ENCODE measurements at places on chromosomes 3 and 15.
A peak's percentile ranks its signal among the peaks of the same experiment; 100 is the strongest.

GRCh38 chr3:148950806-148951205 lies 40.5 kb upstream of the GYG1 start:
- no peak for DNase-seq

DNA sequence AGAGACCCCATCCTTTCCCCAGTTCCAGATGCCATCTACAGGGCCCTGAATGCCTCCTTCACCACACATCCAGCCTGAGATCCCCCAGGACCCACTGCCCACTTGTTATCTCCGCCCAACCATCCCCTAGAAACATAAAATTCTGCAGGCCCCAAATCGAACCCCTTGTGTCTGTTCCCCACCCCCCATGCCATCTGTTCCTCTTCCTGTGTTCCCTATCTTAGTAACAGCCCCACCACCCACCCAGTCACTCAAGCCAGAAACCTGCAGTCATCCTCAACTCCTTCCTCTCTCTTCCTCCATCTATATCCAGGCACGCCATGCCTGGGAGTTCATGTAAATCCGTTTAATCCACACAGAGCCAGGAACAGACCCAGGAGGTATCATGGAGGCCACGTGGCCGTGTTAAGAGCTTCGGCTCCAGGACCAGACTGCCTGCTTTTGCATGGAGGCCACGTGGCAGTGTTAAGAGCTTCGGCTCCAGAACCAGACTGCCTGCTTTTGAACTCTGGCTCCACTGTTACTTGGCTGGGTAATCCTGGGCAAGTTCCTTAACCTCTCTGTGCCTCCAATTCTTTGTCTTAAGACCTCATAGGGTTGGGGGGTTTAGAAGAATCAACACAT lies 4.8 kb downstream of the CSRNP1 start:
- DNase-seq: peak; percentile 61

DNA sequence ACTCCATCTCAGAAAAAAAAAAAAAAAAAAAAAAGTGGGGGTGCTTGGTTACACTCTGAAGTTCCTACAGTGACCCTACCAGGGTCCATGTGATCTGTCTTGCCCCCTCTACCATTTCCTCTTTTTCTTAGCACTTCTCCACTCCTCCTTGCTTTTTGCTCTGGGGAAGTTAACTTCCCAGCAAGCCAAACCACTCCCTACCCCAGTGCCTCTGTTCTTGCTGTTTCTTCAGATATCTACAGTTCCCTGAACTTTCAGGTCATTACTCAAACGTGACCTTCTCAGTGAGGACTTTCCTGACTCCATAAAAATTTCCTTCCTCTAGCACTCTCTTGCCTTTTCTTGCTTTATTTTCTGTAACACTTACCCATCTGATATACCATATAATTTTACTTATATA lies 61.1 kb upstream of the GCNT3 start:
- DNase-seq: no peak

DNA sequence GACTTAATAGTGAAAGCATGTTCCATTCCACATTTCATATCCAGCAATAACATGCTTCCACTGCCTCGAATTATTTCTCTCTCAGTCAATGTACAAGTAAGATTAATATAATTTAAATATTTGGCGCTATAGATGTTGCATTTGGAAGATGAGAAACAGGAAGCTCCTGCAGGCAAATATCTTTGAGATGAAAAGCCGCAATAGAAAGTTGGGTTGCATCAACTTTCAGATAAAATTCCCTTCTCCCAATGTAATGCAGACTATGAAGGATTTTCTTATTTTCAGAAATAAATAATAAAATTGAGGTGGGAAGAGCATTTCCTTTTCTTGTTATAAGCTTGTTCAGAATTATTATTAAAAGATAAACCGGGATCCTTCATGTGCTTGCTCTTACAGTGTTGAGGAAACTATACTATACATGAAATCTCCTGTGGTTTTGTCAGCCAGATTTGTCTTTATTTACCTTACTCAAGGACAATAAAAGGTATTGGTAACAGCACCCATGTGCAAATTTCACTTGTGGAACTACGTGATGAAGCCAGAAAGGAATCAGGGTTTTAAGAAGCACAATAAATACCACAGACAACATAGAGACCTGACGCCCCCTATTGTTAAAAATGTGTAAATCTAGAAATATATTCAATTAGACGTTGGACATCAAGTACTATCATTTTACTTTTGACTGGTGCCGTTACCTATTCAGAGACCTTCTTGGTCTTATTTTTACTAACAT lies 307.0 kb downstream of the ARPP21 start:
- DNase-seq: peak; percentile 30

- DNase-seq: no peak
Measured at GRCh38 chr3:194243172-194243837, 107.4 kb downstream of the HES1 start.

- no peak for DNase-seq
Measured at GRCh38 chr3:157029365-157029790, 130.6 kb downstream of the CCNL1 start.

GRCh38 chr3:184512621-184513020 lies 49.0 kb upstream of the EPHB3 start:
- no peak for DNase-seq

DNA sequence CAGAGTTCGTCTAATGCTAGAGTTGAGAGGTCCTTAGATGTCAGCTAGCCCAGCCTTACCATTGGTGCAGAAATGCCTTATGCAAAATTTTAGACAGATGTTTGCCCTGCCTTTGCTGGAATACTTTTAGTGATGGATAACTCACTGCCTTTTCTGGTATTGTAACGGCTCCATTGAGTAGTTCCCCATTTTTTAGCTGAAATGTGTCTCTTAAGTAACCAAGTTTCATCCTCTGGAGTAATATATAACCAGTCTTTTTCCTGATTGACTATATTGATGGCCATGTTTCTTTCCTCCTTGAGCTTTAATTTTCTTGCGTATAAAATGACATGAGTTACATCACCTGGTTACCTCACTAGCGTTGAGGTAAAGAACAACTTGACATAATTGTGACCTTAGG lies 45.0 kb downstream of the SNRK start:
- DNase-seq: no peak

GRCh38 chr15:25891081-25891480 lies 28.0 kb upstream of the ATP10A start:
- DNase-seq: no peak

DNA sequence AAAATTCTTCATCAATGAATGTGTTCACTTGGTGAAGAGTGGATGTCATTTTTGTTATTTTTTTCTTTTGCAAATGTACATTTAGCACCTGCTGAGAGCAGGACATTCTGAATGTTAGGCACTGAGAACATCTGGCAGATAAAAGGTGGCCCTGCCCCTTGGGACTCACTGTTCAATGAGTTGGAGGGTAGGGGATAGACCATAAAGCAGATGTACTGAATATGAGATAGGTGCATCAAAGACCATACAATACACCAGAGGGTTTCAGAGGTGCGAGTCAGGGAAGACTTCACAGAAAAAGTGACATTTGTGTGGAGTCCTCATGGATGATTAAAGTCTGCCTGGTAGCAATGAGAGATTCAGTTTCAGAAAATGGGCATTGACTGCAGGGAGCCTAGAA lies 34.2 kb downstream of the EEFSEC start:
- DNase-seq: no peak

GRCh38 chr3:20700714-20701113 lies 514.7 kb upstream of the SGO1 start:
- DNase-seq: no peak

- DNase-seq: no peak
Measured at GRCh38 chr15:99451484-99451883, 114.3 kb upstream of the MEF2A start.

DNA sequence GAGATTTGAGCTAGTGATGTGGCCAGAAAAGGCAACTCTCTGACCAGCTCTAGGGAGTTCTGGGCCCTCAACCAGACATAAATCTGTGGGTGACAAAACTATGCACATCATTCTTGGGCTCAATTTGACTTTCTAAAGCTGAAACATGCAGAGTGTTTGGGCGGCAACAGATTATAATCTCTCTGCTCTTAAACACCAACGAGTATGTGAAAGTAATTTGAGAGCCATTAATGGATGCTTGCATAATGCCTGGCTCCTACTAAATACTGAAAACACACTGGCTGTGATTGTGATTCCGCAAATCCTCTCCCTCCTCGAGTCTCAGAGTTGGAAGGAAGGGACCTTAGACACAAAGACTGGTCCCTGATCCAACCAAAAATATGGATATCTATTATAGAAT lies 186.7 kb downstream of the UACA start:
- no peak for DNase-seq

DNA sequence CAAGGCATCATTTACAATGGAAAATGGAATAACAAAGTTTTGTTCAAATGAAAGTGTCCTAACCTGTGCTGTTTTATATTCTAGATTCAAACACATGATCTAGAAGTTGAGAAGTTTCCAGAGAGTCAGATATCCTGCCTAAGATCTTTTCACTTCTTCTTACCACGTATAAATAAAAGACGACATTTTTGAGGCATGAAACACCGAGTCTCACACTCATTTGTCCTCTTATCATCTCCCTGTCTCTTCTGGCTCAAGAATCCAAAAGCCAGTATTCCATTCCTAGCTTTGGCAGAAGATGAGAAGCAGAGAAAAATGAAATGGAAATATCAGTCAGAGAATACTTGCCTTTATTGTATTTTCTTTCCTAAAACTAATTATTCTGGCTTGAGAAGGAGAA lies 738.6 kb upstream of the NR2F2 start:
- no peak for DNase-seq

DNA sequence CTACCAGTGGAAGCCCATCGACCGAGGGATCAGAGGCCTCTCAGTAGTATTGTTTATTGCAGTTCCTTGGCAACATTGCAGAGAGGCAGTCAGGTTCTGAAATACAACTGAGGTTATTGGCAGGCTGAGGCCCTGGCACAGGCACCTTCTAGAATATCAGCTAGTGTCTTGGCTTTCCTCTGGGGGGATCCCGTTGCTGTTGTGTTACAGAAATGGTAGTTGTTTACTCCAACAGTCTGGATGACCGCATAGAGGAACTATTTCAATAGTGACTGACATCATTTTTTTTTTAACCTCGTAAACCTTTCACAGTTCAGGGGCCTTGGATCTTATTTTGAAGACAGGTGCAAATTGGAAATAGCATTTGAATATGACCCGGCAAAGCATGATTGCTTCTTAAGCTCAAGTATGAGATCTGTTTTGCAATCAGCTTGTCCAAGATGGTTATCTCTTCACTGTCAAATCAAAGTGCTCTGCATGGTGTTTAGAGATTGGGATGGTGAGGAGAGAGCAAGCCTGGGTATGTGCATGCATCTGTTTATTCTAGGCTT lies 63.9 kb downstream of the PGPEP1L start:
- peak; percentile 29 for DNase-seq

DNA sequence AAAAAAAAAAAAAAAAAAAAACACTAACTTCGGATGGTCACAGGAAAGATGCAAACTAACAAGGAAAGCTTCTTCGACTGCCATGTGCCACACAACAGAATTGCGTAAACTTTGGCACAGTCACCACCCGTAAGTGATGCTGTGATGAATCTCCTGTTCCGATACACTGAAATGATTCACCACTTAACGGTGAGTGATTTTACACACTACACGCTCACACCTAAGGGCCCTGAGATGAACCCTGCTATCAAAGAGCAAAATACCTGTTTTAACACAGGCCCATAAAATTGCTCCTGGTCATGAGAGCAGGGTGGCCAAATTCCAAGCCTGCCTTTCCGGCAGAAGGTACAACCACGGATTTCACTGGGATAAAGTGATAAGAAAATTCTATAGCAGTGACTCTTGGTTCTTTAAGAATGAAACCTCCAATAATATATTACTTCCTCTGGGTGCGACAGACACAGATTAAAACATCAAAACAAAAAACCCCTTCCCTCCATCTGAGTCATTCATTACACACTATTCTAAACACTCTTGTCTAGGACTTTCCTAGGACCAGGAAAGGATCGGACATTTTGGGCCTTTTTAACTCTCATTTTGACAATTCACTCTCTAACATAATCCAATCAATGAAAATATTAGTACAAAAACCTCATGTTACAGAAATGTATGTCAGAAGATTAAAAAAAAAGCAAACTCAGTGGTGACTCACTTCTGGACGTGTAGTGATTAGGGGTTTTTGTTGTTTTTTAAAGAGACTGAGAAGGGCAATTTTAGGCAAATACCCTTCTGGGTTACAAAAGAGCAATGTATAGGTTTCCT lies 28.3 kb downstream of the LRIG1 start:
- DNase-seq: peak; percentile 48

DNA sequence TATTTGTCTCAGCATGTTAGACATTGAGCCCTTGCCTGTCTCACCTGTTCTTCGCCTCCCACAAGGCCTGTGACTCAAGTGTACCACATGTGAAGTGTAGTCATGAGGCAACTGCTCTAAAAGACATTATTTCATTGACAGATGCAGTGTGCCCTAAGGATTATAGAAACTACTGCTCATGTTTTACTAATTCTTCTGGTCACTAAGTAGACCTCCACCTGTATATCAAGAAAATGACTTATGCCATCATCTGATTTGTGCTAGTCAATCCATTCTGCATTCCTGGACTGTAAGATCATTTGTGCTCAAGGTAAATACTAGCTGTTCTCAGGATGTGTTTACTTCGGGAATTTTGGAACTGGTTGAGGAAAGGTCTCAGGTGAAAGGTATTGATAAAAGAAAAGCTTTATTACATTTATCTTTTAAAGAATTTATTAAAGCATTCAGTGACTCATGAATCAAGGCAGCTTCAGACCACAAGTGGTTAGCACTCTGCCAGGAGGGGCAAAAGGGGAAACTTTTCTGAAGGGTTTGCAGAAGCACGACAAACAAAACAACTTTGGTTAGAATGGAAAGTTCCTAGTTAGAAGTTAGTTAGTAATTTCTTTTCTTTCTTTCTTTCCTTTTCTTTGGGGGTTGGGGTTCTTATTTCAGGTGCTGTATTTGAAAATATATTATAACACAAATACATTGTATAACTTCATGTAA lies 465.3 kb upstream of the CBLB start:
- no peak for DNase-seq

DNA sequence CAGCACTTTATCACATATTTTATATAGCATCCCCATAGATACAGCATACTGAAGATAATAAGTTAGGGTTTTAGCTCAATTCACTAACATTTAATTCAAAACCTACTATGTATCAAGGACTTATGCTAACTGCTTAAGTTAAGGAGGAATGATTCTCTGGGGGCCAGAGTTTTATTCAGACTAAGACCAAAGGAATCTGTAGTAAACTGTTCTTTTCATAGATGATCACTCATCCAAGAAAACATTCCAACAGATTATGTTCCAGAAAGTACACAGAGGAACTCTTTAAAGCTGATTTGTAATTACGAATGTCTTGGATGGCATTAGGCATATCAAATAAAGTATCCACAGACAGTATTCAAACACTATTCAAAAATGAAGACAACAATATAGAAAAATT lies 226.4 kb downstream of the SCAPER start:
- no peak for DNase-seq

DNA sequence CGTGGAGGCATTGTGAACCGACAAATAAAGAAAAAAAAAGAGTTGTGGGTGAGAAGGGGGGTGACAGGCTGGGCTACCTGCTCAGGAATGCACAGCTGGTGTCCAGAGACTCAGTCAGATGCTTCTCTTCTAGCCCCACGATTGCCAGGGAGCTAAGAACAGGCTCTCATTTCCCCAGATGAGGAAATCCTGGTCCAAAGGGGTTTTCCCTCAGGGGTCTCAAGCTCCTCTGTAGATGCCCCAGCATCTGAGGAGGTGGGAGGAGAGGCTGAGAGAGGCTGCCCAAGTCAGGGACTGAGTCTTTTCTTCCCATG lies 35.5 kb downstream of the BNC1 start:
- DNase-seq: no peak

GRCh38 chr3:52277071-52277964 lies 1.1 kb downstream of the WDR82 start:
- peak; percentile 85 for DNase-seq

Measured in hepatocyte (in vitro differentiated cells).